Renal cortex interstitium (tissue), 15 donors: ENCODE measurements at places on chromosomes 7 and 10.

- no peak for DNase-seq
Measured at GRCh38 chr10:4176500-4177281, 391.7 kb upstream of the KLF6 start.

DNA sequence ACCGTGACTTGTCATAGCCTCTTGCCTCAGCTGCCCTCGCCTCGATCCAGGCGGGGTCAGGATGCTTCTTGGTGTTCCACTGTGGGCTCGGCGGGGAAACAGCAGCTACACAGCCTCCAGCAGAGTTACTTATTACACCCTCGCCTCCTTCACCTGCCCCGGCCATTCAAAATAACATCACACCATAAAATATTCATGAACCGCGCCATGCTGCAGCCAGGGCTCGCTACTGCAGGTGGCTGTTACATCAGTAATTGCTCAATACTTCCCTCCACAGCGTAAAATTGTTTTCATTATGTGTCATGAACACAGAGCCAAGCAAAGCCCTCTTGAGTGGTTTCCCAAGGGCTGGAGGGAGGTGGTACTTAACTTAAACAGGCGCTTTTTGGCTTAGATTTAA, 241.5 kb upstream of the SP8 start:
- DNase-seq, result no peak

- DNase-seq, result no peak
Measured at GRCh38 chr10:129517680-129518057, 50.6 kb downstream of the MGMT start.

GRCh38 chr7:72217151-72217550, 195.0 kb downstream of the CALN1 start:
- no peak for DNase-seq

GRCh38 chr7:104048055-104048454, 58.6 kb upstream of the RELN start:
- no peak for DNase-seq

DNA sequence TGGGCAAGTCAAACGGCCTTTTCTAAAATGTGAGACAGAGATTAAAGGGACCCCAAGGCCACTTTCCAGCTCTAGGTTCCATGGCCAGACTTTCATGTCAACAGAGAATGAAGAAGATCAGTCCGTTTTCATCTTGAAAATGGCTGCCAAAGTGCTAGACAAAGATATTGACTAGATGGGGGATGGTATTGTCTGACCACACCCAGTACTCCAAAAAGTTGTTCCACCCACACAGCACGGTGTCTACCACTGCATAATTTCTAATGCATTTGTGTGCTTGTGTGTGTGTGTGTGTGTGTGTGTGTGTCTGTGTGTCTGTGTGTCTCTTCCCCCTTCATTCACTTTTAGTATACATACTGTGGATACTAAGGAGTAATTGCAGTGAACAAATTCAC, 1.3 kb downstream of the COL1A2 start:
- DNase-seq, result no peak

GRCh38 chr7:19239951-19240350, 94.7 kb upstream of the FERD3L start:
- DNase-seq, result no peak

GRCh38 chr10:33263453-33263852, 71.0 kb downstream of the NRP1 start:
- DNase-seq, result no peak

- DNase-seq, result no peak
Measured at GRCh38 chr7:115132096-115132495, 210.2 kb downstream of the MDFIC start.

- no peak for DNase-seq
Measured at GRCh38 chr10:102113956-102114857, 6.0 kb downstream of the LDB1 start.

DNA sequence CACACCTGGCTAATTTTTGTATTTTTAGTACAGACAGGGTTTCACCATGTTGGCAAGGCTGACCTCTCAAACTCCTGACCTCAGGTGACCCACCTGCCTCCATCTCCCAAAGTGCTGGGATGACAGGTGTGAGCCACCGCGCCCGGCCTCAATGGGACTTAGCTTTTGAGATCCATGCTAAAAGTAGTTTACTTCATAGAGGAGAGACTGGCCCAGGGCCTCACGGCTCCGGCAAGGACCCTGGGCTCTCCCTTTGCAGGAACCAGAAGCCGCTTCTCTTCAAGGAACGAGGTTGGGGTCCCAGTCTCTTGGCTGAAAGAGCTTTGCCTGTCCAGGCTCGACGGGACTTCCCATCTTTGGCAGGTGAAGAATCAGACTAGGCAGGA, 30.1 kb upstream of the DNAAF5 start:
- DNase-seq, result no peak

GRCh38 chr10:48215486-48216203, 58.9 kb downstream of the FRMPD2 start:
- DNase-seq, result no peak

GRCh38 chr10:115849197-115849596, 423.8 kb downstream of the GFRA1 start:
- DNase-seq, result no peak

GRCh38 chr10:6423413-6424170, 156.5 kb downstream of the PRKCQ start:
- no peak for DNase-seq

- no peak for DNase-seq
Measured at GRCh38 chr10:72336259-72337038, 18.3 kb downstream of the DNAJB12 start.

- no peak for DNase-seq
Measured at GRCh38 chr10:59934701-59935100, 28.3 kb upstream of the CCDC6 start.

DNA sequence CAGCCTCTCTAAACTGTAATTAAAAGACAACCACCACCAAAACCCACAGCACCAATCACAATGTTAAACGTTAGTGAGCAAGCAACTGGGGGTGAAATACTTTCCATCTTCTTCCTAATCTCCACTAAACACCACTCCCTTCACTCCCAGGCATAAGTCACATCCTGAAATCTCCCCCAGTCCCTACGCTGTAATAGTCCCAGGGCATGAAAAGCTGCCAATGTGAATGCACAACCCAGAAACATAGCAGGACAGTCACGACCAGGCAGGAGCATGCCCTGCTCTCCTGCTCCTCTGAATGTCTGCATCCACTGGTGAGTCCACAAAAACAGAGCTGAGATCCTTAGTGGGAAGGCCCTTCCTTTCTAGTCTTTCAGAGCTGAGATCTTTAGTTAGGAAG, 288.9 kb downstream of the PARD3 start:
- DNase-seq, result no peak

DNA sequence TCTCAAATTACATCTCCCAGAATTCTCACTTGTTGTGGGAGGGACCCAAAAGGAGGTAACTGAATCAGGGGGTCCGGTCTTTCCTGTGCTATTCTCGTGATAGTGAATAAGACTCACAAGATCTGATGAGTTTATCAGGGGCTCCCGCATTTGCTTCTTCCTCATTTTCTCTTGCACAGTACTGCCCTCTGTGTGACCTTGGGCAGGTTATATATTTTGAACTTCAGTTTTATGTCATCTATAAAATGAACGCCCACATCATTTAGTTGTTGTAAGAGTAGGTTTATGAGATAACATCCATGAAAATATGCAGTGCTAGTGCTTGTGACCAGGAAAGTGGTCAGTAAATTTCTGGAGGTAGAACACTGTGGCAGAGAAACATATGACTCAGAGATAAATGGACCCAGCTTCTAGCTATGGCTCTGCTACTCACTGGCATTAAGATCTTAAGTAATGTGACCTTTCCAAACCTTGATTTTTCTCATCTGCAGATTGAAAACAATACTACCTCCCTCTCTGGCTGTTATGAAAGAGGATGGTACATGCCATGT, 44.3 kb downstream of the SCRN1 start:
- no peak for DNase-seq

- DNase-seq, result no peak
Measured at GRCh38 chr7:55265836-55266642, 99.1 kb upstream of the LANCL2 start.

- DNase-seq, result no peak
Measured at GRCh38 chr7:2612445-2613097, 19.2 kb upstream of the TTYH3 start.

DNA sequence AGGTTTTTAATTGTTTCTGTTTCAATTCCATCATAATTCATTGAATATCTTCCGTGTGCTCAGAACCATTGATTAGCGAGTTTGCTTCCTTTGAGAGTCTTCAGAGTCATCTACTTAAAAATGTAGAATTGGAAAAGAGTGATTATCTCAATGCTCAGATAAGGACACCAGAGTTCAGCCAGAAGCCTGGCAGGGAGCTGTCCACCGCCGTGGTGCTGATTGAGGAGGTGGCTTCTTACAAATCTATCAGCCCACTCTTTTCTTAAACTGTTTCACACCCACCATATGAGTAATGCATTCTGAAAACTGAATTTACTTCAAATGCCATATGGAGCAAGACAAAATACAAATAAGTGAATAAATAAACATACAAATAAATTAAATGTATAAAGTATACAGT, 79.3 kb downstream of the INSYN2A start:
- peak; percentile 45 for DNase-seq

DNA sequence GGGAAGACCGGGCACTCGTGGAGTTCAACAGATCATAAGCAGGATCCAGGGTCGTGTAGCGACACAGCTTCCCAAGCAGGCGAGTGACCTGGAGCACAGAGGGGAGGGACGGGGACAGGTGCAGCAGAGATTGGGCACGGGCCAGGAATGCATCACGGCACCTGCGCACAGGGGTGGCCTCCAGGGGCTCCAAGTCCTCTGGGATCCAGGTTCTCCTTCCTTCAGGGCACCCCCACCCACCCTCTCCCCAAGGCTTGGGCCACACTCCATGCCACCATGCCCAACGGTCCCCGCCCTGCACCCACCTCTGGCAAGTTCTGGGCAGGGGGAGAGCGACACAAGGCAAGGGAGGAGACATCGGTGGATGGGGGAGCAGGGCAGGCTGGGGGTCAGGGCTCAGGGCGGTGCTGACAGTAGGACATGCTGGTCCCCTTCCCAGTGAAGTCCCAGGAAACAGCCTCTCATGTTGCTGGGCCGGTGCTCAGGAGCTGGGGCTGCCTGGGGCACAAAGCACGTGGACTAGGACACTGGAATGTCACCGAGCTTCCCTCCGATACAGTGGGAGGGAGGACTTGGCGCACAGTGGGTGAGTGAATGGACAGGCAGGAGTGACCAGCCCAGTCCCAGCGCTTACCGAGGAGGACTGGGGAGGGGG, 597.3 kb downstream of the PTPRN2 start:
- no peak for DNase-seq

DNA sequence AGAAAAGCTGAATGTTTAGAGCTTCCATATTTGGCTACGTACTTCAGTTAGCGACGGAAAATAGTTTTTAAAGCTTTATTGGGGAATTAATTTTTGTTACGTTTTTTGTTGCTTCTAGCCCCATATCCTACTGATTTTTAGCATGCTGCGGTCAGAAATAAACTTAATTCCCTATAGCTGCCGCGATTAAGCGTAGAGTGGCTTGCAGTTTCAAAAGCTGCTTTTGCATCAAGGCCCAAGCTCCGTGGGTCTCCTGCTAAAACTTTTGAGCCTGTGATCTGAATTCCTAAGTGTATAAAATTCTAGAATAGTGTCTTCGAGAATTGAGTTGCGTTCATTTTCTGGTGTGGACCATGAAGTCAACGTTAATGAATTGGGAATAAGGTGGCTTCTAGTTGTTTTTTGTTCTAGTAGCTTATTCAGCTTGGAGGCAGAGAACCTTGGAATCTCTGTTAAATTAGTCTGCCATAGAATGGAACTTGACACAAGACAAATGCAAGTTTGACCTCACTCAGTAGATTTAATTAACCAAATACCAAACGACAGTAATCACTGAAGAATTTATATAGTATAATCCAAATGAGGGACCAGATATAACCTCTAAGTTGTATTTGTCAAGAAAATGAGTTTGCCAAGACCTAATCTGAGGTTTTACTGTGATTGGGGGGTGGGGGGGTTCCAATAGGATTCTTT, 977 bp downstream of the CALU start:
- no peak for DNase-seq

GRCh38 chr7:10677668-10678232, 295.9 kb upstream of the PHF14 start:
- DNase-seq, result no peak

DNA sequence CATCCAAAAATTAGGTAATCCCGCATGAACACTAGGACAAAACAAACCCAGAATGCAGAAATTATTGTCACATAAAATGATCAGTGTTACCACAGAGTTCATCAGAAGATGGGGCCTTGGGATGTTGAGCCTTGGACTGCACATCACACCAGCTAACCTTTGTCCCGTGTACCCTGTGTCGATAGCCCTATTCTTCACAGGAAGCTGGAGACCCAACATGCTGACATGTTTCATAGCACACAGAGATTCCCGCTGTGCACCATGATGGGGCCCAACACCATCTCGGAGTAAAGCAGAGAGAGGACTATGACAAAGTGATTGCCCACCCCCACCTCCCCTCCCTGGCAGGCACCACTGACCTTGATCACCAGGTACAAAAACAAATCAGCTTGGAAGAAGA, 4.5 kb downstream of the PTPRN2 start:
- DNase-seq, result no peak

GRCh38 chr10:73858013-73858708, 16.2 kb downstream of the CAMK2G start:
- no peak for DNase-seq

GRCh38 chr10:76119036-76119435, 687.6 kb downstream of the LRMDA start:
- DNase-seq, result no peak

- DNase-seq, result no peak
Measured at GRCh38 chr7:49244543-49244942, 320.2 kb downstream of the CDC14C start.

DNA sequence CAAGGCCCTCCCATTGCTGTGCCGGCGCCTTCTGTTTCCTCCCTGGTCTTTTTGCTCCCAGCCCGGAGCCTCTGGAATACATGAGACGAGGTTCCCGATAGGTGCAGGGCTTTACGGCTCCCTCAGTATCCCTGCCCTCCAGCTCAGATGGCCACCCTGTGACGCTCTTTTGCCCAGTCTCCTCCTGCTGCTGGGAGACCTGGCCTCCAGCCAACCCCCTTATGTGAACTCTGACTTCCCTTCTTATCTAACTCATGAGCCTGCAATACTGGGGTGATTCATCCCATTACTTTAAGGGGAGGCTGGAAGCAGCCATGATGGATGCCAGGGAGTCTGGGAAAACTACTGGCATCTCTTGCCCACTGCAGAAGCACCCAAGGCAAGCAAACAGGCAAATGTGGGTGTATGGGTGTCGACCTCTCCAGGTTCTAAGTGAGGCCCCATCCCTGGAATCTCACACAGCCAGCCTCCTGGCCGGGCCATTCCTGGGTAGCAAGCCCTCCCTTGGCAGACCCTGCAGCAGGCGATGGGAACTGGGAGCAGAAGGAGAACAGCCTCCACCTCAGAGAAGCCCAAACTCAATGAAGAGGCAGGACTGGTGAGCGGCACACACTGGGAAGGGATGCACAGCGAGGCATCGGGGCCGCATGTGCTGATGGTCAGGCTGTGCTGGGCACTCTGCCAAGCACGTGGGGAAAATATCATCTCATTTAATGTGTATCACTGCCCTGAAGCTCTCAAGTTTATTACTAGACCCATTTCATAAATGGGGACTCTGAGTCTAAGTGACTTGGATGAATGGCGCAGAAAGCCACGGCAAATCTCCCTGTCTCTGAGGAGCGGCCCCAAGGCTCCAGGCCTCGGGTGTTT, 97.5 kb downstream of the FAM53B start:
- DNase-seq, result no peak

- DNase-seq, result no peak
Measured at GRCh38 chr7:96306385-96307125, 15.3 kb downstream of the SLC25A13 start.

- DNase-seq, result no peak
Measured at GRCh38 chr10:128046953-128047290, 79.3 kb downstream of the MKI67 start.

GRCh38 chr10:14507176-14507575, 176.5 kb upstream of the FRMD4A start:
- DNase-seq, result no peak
